ENCODE measurements at places on chromosomes 4 and X. TPM values are rescaled to one million over a fixed set of nuclear protein-coding genes. Genes with fewer than 3 reads are reported as not detected.

The ZFP92 gene
- total RNA-seq = 2.4 TPM

The F9 gene
- total RNA-seq = not detected

DNA sequence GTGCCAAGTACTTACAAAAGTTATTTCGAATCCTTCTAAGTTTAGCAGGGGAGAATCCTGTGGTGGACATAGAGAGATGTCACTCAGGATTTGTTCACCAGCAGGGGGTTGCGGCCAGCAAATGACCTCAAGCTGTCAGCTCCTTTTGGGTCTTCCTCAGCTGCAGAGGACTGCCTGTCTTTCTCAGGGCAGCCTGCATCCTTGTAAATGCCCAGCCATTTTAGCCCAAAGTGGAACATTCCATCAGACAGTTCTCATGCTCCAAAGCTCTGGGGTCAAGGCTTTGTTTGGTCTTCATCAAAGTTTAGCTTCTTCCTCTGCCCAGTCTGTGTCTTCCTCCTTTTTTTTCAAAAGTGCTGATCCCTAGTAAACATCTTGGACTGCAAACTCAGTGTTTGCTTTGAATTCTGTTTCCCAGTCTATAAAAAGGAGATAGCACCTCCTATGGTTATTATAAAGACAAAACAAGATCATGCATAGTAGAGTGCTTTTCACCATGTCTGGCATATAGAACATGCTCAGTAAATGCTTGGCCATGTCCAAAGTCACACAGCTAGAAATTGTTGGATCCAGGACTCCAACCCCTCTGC, 156.4 kb upstream of the GATB start:
- no peak for DNase-seq

DNA sequence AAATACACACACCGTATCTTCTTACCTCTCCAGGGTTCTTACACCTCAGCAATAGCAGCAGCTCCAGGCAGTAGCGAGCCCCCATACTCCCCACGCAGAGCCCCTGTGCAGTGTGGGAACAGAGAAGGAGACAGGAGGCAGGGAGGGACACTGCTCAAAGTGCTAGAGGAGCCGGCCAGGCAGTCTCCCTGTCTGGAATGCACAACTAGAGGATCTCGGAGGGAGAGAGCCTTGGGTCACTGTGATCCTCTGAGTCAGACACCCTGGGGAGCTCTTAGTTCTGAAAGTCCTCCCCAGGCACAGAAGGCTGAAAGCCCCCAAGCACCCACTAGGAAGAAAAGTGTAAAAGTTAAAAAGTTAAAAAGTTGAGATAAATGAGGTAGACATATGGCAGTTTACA, 16.0 kb downstream of the AMELX start:
- DNase-seq = no peak

DNA sequence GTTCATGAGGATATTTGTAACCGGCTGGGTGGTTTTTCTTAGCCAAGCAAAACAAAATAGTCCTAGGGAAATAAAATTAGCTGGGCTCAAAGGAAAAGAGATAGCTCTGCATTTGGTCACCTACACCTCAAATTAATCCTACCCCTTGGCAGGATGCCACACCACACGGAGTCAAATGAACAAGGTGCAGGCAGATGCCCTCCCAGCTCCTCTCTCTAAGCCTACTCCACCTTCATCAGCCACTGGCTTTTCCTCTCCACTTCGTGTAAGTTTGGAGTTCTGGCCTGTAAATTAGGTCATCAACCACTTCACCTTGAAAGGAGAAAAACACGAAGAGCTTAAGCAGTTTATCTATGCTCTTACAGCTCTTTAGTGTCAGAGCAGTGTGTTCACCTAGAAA, 1.4 kb downstream of the DDIT4L start:
- no peak for DNase-seq

GRCh38 chr4:86376850-86377249, 17.0 kb upstream of the MAPK10 start:
- no peak for DNase-seq

GRCh38 chr4:138961664-138962063, 53.9 kb upstream of the NOCT start:
- DNase-seq = no peak

DNA sequence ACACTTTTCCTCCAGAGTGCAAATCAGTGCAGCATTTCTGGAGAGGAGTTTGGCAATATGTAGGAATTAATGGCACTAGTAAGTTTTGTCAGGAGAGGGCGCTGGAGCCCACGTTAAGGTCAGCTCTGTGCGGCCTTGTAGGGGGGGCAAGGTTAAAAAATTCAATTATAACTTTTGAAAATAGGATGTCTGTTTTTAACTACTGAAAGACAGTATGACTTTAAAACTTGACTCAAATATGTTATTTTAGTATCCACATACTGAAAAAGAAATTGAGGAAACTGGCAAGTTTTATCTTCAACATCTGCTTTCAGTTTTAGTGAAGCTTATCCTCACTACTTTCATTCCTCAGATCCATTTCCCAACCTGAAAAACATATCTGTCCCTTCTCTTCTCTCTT, 30.9 kb upstream of the HSD17B13 start:
- DNase-seq = peak; percentile 33

- DNase-seq = no peak
Observed at GRCh38 chrX:20672476-20672875, 405.8 kb upstream of the RPS6KA3 start.

GRCh38 chr4:41257257-41257901, 651 bp downstream of the UCHL1 start:
- peak; percentile 39 for DNase-seq

Data from activated T-cell treated with anti-CD3 and anti-CD28 coated beads, Interleukin-2, amount 50 U/mL, for 72 hours (primary cell).